ENCODE measurements at places on chromosomes 2 and 18.

- no peak for DNase-seq
These were observed 35.1 kb downstream of the KCNJ13 start for GRCh38 chr2:232741294-232741693.

- DNase-seq, result no peak
These were observed 752 bp upstream of the CYTIP start for GRCh38 chr2:157444641-157445040.

DNA sequence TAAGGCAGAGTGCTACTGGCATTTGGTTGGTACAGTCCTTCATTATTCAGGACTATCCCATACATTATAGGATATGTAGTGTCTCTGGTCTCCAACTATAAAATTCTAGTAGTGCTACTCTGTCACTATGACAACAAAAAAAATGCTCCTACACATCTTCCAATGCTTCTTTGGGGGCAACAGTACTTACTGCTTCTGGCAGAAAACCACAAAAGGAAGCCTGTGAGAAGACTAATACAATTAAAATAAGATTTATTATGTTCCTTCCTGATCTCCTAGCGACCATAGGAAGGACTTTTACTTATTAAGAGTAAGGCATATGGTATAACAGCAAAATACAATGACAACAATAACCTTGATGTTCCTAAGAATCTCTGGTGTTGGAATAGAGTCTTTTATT is 48.4 kb upstream of the CPO start:
- no peak for DNase-seq

DNA sequence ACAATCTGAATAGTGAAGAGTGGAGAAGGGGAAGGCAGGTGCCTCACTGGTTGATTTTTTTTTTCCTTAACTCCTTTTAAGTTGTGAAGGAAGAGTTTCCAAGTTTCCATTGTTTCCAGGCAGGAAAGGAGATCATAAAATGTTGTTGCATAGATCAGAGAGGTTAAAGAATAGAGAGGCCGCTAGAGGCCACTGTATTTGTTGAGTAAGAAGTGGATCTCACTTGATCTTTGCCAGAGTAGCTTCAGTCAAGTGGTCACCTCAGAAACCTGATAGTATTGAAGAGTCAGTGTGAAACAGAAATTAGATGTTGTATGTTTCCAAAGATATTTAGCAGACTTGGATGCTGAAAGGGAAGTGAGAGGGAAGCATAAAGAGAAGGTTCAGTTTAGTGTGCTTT is 17.6 kb downstream of the CTNNA2 start:
- no peak for DNase-seq

GRCh38 chr2:20544153-20544747 is 97.4 kb downstream of the RHOB start:
- DNase-seq, result peak; percentile 20

DNA sequence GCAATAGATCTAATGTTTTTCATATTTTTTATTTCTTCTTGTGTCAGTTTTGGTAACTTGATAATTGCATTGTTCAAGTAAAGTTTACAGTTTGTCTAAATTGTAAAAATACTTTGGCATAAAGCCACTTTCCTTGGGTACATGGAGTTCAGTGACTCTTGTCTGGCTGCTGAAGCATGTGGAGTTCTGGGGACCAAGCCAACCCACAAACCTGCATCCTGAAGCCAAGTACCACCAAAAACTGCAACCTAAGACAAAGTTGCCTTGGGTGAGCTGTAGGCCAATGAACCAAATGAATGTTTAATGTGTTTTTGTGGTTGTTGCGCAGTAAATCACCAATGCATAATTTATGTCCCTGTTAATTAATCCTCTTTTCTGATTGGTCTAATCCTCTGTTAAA is 872.6 kb downstream of the BCL11A start:
- DNase-seq, result peak; percentile 77

DNA sequence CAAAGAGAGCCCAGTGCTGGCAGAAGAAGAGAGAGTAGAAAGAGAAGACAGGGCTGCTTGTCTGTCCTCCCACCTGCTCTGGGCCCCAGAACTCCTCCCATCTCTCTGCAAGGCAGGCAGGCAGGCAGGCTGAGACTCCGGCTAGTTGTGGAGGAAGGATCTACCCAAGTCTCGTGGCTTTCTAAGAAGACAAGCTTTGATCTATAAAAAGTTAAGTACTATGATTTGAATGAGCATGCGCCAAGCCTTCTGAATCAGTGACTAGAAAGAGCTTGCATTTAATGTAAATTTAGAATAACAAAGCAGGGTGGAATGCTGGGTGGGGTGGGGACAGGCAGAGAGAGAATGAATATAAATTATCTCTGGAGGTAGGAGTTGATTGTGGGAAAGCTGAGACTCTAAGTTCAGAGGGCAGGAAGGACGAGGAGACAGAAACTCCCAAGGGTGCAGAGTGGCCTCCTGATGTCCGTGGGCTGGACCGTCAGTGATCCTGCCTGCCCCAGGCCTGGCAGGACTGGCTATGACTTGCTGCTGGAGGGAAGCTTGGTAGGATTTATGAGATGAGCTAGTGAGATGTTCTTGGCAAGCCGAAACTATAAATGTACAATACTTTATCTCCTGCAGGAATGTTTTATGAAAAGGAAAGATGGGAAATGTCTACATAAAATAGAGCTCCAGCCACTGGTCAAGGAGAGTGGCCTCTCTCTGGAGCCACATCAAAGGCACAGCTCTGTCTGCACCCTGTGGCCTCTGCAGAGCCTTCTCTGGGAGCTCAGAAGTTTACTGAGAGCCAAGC is 447.5 kb downstream of the TNS1 start:
- DNase-seq, result no peak

DNA sequence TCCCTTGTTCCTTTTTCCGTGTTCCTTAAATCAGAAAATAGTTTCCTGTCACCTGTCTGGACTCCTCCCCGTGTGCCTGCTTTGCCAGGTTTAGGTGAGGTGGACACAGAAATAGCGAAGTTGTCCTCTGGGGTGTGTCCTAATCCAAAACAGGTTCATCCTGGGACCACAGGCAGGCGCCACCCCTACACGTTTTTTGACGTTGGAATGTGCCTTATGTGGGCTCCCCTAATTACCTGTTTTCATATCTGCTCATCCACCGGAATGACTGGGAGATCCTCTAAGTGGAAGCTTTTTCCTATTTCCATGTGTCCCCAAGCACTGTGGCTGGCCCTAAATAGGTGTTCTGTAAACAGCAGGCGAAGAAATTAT is 49.0 kb upstream of the PAIP2B start:
- no peak for DNase-seq

DNA sequence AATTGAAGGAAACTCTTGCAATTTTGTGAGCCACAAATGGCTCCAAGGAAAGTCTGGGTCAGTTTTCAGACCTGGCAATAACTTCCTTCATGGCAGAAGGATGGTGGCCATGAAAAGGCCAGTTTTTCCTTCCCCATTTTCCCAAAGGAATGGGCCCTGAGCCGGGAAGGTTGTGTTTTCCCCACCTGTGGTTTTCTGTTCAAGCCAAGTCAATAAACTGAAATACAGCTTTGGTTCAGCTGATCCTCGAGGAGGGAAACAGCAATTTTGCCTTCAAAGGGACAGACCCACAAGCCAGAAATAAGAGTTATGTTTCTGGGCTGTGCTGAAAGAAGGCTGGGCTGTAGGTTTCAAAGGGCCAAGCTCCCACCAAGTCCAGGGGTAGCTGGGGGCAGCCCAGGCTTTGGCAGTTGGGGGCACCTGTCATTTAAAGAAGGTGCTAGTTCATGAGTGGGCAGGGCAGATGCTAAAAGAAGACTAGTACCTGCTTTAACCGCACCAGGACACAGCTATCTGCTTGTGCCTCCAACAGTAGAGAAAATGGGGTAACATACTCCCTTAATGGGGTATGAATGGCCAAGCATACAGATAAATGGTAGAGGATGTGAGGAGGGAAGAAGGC is 97.0 kb downstream of the TTC32 start:
- DNase-seq, result no peak

DNA sequence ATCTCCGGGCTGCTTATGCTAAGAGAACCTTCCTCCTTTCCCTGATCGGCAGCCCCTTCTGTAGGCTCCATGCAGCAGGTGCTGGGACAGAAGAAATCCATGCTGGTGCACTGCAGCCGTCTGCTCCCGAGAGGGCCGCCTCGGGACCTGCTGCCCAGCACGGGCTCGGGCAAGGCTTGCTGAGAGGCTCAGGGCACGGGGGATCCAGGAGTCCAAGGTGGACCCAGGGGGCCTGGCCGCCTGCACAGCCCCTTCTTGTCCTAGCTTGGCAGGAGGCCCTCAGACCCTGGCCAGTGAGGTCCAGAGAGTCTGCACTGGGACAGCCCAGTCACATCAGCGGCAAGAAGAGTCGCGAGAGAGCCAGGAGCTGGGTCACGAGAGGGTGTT is 13.3 kb upstream of the DUSP2 start:
- no peak for DNase-seq

GRCh38 chr18:80033181-80034067 is 810 bp upstream of the RBFA start:
- DNase-seq, result peak; percentile 97

- no peak for DNase-seq
These were observed 1.6 kb downstream of the SLC66A2 start for GRCh38 chr18:79949697-79950487.

GRCh38 chr18:47448956-47449355 is 197.5 kb upstream of the SKOR2 start:
- DNase-seq, result no peak

- no peak for DNase-seq
These were observed 2.1 kb upstream of the ABCB6 start for GRCh38 chr2:219220652-219221402.

- DNase-seq, result no peak
These were observed 40.0 kb upstream of the ACKR3 start for GRCh38 chr2:236529606-236530005.

- DNase-seq, result no peak
These were observed 6.4 kb downstream of the IL1RL1 start for GRCh38 chr2:102317715-102318114.

- DNase-seq, result no peak
These were observed 65.8 kb downstream of the DCDC2C start for GRCh38 chr2:3768960-3769765.

GRCh38 chr18:78975699-78976335 is 3.8 kb upstream of the SALL3 start:
- no peak for DNase-seq

DNA sequence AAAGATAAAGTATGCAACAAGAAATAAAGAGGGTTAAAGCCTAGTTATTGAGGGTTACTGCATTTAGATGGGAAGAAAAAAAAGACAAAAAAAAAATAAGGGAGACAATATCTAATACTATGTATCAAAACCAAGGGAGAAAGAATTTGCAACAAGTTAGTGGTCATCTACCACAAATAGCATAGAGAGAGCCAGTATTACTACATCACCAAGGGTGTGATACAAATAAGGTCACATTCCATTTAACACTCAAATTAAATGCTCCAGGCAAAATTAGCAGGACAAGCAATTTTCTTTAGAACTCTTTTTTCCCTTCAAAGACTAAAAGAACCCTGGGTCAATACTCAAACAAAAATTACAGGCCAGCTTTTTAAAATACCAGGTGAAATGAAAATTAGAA is 115.1 kb upstream of the GULP1 start:
- no peak for DNase-seq

DNA sequence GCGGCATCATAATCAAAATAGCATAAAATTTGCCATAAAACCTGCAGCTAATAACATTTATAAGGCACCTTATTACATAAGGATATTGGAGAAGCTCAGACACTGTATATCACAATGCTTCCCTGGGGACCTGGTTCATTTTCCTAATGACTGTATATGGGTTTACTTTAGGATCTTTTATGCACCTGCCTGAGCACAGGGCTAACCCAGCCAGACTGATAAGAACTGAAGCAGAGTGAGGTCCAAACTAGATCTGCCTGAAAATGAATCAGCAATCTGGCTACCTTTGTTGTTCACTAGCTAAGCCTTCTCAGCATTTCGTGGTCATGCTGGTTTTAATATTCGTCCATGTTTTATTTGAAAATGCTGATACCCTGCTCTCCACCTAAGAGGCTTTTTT is 1922.3 kb upstream of the CELF4 start:
- no peak for DNase-seq

GRCh38 chr2:238513346-238513745 is 86.6 kb downstream of the ASB1 start:
- DNase-seq, result no peak

GRCh38 chr2:239819091-239819973 is 205.8 kb downstream of the NDUFA10 start:
- DNase-seq, result no peak

- no peak for DNase-seq
These were observed 673.8 kb upstream of the SALL3 start for GRCh38 chr18:78305789-78306188.

- no peak for DNase-seq
These were observed 15.8 kb downstream of the LCT start for GRCh38 chr2:135821190-135821589.

GRCh38 chr2:174681099-174682006 is 82.9 kb downstream of the CHRNA1 start:
- DNase-seq, result no peak

GRCh38 chr18:63586966-63587365 is at the start of gene SERPINB13:
Gene SERPINB13 (plus strand): TSS chr18:63587343. CDS start chr18:63588668, 1,325 bp downstream.
- DNase-seq, result no peak

GRCh38 chr2:130371723-130372054 is 15.8 kb downstream of the PTPN18 start:
- DNase-seq, result no peak

DNA sequence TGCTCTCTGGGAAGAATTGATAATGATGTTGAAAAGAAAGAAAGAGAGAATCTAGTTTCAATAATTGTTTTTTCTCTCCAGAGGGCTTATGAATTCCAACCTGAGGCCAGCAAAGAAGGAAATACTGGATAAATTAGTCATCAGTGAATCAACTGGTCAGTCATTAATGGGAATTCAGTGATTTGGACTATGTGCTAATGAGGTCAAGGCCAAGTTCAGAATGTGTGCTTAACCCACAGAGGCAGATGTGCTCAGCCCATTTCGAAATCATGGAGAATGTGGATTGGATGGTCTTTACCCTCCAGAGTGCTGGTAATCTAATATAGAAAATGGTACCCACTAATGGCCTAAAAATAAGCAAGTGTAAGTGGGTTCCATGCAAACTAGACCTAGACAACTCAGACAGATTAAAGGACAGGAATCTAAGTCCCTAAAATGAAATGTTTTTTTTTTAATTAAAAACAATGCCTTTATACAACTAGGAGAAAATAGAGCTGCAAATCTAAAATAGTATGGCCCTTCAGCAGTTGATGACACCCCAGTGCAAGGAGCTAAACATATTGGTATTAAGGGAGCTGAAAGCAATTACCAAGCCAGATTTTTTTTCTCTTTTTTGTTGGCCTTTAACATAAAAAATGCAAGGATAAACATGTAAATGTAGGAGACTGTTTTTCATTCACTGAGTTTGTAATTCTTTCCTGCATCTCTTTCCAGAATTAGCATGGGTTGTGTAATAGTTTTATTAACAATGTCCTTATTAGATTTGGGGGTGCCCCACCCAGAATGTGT is 296.9 kb downstream of the SATB2 start:
- no peak for DNase-seq

DNA sequence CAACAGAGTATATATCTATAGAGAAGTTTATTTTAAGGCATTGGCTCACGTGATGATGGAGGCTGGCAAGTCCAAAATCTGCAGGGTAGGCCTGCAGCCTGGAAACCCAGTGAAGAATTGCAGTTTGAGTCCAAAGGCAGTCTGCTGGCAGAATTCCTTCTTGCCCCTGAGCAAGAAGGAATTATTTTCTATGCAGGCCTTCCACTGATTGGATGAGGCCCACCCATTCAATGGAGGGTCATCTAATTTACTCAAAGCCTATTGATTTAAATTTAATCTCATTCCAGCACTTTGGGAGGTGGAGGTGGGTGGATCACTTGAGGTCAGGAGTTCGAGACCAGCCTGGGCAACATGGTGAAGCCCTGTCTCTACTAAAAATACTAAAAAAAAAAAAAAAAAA is 30.4 kb upstream of the C18orf32 start:
- DNase-seq, result no peak

GRCh38 chr2:136305517-136306192 is 187.7 kb upstream of the CXCR4 start:
- DNase-seq, result peak; percentile 88

- no peak for DNase-seq
These were observed 188.8 kb upstream of the REV1 start for GRCh38 chr2:99678625-99679024.
